ENCODE measurements at places on chromosomes 13 and 19.

GRCh38 chr13:81872581-81872980 lies 1531.7 kb upstream of the SPRY2 start:
- DNase-seq = no peak

- DNase-seq = no peak
Measured at GRCh38 chr19:16376649-16377048, 52.0 kb downstream of the KLF2 start.

GRCh38 chr19:9995084-9995483 lies 15.2 kb downstream of the COL5A3 start:
- DNase-seq = no peak

DNA sequence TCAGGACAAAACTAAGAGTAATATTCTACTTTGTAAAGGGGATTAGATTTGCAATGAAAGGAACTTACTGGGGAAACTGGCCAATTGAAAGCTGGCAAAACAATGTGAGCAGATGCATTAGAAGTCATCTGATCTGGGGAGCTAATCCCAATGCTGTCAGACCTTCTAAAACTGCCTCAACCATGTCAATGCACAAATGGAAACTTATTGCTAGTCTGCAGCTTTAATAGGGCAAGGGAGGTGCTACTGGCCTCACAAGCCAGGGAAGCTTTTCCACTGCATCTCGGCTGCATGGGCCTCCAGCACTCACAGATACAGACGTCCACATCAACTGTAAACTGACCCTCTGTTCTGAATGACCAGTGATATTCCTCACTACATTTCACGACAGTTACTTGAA lies 154.2 kb downstream of the LHFPL6 start:
- peak; percentile 76 for DNase-seq

GRCh38 chr19:6476155-6476895 lies 5.3 kb downstream of the DENND1C start:
- DNase-seq = no peak

GRCh38 chr13:111383591-111384440 lies 63.4 kb downstream of the TEX29 start:
- no peak for DNase-seq

DNA sequence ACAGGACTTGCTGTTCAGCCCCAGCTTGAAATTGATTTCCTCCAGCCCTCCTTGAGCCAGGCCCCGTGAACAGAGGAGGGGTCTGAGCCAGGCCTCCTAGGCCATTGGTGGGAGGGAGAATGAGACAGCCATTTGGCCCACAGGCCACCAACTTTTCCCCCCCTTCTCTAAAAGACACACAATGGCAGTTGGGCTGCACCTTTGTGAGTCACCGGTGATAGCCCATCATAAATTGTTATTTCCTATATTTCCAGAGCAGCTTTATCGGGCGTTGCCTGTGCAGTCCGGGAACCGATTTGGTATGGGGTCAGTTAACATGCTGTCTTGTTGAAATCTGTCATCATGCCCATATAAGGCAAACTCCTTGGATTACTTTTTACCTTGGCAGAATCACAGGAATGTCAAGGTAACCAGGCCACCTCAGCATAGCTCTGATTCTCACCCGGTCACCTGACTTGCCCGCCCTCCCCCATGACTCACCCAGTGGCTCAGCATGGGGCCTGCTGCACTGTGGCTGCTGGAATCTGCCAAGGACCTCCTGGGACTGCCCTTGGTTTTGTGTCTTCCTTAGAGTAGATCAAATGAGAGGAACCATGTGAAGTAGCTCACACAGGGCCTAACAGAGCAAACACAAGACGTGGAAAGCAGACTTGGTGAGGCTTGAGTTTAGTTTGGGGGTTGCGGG lies 36.1 kb downstream of the ACTN4 start:
- DNase-seq = no peak

Measured in NCI-H446 treated with DMSO at 0.1 percent for 48 hours (cell line).